ENCODE measurements at places on chromosomes 5 and 9.

GRCh38 chr9:27545471-27545870, 15.9 kb upstream of the MOB3B start:
- DNase-seq, result no peak

DNA sequence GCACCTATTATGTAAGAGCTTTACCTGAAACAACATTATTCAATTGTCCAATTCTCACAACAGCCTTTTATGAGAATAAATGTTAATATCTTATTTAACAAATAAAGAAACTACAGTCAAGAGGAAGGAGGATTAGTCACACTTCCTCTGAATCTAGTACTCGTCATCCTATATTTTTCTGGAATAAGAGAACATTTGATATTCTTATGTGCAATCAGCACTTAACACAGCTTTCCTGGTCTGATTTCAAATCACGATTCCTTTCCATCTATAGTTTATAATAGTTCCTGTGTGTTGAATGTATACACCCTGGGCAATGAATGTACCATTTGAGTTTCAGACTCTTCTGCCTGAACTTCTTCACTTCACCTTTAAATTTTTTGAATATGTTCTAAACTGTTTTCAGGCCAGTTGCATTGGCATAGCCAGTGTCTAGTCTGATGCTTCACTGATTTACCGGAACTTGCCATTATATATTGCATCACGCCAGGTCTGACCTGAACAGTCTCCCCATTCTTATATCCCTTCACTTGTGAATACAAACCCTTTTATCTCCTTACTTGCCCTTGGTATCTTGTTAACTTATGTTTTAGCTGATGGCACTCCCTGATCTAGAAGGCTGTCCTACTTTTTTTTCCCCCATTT, 698.3 kb downstream of the MAT2B start:
- DNase-seq, result no peak

DNA sequence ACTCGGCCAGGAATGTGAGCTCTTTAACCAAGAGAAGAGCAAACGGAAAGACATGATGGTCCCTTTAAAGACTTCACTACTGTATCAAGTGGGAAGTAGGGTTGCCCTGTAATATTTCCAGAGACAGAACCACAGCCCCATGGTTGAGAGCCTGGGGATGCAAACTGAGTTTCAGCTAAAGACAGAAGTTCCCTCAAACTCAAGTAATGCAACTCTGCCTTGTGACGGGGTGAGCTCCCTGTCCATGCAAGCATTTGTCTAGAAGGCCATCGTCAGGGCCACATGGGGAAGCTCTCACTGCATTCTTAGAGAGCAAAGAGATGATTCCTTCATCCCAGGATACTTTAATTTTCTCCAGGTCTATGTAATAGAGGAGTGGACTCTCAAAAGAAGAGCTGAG, 82.8 kb downstream of the INSYN2B start:
- DNase-seq, result no peak

DNA sequence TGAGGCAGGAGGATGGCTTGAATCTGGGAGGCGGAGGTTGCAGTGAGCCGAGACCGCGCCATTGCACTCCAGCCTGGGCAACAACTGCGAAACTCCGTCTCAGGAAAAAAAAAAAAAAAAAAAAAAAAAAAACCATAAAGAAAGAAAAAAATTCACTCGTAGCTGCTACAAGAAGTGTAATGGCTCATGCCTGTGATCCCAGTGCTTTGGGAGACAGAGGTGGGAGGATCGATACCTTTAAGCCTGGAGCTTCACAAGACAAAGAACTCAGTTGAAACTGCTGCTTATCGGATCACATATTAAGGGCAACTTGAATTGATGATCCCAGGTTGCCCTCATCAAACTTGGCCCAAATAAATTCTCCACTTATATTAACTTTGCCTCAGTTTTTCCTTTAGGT, 1.0 kb upstream of the ZCCHC7 start:
- no peak for DNase-seq

DNA sequence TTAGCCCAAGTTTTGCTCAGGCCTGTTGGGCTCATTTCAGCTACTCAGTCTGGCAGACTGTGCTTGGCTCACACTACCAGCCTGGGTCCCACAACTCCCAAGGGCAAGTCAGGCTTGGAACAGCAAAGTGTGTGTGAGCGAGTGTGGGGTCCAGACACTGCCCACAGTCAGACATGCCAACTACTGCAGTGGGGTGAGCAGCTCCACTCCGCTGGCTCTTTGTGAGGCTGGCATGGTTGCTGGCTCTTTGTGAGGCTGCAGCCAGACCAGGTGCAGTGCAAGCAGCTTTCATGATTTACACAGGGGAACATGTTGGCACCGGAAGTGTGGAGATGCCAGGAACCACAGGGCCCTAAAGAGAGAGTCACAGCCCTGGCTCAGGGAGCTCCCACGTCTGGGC, 606.7 kb upstream of the FAM174A start:
- no peak for DNase-seq

GRCh38 chr9:90775657-90776056, 26.0 kb upstream of the SYK start:
- DNase-seq, result no peak
